ENCODE measurements at places on chromosomes 7 and 10.

DNA sequence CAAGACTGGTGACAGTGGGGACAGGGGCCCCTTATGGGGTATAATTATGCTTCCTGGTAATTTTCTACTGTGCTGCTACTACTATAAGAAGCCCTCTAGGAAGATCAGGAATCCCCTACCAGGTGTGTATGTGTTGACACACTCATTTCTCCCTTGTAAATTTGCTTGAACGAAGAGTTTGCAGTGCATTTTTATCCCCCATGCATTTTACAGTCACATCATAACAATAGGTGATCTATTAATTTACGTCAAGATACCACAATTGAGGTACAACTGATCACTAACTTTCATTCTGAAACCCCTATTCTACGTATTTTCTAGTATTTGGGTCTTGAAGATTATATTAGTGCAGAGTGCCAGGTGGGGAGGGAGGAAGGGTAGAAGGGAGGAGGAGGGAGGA lies 252.2 kb downstream of the NSUN6 start:
- no peak for DNase-seq

DNA sequence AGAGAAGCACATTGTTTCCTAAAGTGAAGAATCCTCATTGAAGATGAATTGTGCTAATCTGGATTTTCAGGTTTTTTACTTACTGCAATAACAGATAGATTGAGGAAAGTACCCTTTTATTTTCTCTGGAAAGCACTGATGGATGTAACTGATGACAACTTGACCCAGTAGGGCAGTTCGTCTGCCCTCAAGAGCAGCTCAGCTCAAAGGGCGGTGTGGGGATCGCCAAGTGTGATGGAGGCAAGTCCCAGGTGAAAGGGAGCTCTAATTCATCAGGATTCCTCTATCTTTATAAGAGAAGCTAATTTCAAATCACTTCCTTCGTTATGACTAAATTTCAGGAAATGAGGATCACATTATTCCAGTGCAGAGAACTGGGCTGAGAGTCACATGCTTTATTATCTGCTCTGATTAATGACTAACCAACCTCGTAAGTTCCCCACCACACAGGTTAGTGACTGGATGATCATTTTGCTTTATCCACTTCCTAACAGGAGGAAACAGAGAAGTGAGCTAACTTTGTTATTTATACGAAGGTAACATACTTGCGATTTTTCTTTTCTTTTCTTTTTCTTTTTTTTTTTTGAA lies 98.8 kb downstream of the PFKFB3 start:
- DNase-seq = no peak

GRCh38 chr7:123198668-123199652 lies 809 bp downstream of the SLC13A1 start:
- DNase-seq = no peak

DNA sequence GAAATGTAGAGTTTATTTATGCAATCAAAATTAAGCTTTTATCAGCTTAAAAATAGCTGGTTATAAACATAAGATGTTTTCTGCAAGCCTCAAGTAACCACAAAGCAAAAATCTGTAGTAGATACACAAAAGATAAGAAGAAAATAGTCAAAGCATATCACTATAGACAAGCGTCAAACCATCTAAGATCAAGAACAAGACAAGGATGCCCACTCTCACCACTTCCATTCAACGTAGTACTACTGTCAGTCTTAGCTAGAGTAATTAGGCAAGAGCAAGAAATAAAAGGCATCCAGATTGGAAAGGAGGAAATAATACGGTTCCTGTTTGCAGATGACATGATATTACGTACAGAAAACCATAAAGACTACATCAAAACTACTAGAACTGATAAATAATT lies 17.5 kb upstream of the CYP2E1 start:
- no peak for DNase-seq

DNA sequence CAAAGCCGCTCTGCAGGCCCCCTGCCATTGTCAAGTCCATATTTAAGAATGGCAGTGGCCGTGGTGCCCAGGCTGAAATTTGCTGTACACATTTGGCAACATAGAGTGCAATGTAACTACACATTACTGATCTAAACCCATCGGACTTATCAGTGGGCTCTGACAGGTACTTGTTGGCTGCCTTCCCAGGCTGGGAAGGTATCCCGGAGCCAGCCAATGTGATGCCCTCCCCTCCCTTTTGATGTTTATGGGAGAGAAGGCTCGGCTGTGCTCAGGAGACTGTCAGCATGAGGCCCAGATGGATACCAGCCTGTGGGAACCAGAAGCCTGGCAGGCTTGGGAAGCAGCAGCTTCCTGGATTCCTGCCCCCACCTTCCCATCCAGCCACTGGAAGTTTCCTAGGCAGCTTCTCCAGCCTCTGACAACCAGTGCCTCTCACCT lies 146.1 kb upstream of the TCF7L2 start:
- DNase-seq = no peak

DNA sequence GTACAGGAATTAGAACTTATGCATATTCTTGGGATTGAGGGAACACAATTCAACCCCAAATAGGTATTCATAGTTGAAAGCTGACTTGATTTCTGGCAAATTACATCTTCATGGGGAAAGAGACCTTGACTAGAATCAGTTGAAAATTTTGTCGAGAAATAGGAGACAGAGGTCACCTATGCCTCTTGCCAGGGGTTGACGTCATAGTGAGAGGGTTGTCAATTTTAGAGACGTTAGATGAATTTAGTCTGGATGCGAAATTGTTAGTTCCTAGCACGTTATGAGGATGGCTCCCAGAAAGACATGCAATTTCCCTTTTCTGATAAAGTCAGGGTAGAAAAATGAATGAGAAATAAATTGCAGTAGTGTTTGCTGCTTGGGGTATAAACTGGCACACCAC lies 59.3 kb downstream of the SEC61G start:
- DNase-seq = no peak

- DNase-seq = no peak
Measured at GRCh38 chr10:3251172-3251571, 78.6 kb upstream of the PITRM1 start.

DNA sequence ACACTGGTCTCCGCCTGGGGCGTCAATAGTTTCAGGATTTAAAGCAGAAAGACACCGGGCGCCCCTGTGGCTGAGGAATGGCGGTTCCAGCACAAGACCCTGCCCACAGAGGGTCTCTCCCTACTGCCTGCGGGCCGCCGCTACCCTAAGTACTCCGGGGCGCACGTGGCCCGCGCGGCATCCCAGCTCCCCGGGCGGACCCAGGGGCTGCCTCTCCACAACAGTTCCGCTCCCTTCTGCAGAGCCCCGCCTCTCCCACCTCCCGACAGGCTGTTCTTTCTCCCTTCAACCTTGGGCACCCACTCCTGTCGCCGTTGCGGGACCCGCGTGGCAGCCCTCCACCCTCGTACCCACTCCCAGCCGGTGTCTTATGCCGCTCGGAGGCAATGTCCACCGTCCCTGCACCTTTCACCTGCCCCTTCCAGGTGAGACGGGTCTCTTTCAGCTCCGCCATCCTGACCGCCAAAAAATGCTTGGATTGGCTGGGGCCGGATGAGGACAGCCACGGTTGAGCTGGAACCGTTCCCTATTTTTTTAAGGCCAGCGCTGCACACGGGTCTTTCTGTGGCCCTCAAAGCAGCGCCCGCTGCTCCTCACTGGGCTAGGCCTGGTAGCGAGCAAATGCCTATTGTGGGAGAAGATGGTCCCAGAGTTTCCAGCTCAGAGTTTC lies 1.6 kb upstream of the NKX2-3 start:
- DNase-seq = no peak

Measured in OCI-M1 (cell line).